ENCODE measurements at places on chromosomes 7 and 10.

DNA sequence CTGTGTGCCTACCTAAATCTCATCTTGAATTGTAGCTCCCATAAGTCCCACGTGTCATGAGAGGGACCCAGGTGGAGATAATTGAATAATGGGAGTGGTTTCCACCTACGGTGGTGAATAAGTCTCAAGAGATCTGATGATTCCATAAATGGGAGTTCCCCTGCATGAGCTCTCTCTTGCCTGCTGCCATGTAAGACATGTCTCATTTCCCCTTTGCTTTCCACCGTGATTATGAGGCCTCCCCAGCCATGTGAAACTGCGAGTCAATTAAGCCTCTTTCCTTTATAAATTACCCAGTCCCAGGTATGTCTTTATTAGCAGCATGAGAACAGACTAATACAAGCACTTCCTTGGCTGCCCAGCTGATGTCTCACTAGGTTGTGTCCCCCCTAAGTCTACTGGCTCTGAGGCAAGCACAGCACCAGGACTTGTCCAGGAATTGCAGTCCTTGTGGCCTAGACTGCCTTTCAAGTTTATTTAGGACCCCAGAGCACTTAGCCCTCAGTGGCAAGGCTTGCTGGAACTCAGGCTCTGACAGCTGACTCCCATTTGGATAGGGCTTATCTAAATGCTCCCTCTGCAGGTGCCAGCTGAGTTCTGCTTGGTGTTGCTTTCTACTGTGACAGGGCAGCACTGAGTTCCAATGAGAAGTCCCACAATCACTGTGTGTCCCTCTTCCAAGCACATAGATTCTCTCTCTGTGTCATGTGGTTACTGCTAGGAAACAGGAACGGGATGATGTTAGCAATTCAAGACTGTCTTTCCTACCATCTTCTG, 59.0 kb upstream of the TAS2R16 start:
- no peak for DNase-seq

DNA sequence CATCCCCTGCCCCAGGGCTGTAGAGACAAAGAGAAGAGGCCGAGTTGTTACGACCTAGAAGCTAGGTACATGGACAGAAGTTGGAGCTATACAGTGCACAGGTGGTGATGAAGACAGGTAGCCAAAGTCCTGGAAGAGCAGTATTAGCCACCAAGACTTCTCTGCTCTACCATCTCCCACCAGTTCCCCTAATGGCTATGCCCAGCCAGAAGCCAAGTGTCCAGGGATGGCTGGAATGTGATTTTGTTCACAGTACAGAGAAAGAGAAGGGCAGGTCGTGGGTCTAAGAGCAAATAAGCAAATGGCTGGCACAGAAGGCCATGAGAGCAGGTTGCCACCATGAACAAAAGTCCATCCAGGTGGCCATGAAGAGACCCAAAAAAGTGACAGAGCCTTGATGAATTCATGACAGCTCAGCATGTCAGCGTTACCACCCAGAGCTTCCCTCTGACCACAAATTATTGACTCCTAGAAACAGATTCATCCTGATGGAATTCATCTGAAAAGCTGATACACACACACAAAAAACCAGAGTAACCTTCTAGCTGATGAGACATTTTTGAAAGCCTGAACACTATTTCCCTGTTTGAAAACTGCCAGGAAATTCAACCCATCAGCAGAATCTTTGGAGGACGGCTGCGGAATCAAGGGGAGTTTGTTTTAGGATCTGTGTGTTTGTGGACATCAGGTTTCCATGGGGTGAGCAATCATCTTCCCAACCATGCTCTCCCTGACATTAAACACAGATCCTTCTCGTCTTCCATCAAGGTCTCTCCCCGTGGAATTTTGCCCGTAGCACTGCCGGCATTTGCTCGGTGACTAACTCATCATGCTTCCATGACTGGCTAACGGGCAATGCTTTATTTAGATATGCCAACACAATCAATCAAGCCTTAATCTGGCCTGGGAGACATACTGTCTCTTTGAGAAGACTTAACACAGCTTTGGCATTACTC, 906.7 kb upstream of the AUTS2 start:
- DNase-seq, result no peak

GRCh38 chr7:18496341-18496700, 772 bp downstream of the HDAC9 start:
- no peak for DNase-seq

DNA sequence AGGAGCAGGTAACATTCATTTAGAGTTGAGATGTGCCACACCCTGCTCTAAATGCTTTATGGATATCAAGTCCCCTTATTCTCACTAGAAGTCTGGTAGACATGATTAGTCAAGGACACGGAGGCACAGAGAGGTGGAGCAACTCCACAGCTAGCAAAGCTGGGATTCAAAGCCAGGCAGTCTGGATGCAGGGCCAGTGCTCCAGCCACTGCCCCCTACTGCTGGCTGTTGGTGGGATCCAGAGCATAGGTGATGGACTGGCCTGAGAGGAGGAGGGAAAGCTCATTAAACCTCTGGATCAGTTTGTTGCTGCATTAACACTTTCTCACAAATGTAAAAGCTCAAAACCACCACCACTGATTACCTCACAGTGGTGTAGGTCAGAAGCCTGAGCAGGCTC, 22.6 kb upstream of the KBTBD2 start:
- DNase-seq, result no peak

DNA sequence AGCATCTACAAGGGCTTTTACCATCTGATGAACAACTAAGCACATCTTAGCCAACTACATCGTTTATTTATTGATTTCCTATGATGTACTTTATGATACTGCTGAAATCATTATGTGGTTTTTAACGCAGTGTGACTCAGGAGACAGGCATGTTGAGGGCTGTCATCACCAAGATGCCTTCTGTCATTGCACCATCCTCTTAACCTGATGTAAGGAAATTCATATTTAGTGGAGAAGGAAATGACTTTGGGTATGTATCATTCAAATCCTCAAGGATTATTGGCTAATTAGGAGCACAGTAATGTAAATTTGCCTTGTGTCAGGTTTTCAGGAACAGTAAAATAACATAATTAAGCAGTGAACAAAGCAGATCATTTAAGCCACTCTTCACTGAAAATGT, 138.5 kb upstream of the MGMT start:
- DNase-seq, result no peak

GRCh38 chr10:124356701-124357560, 61.8 kb downstream of the OAT start:
- no peak for DNase-seq

DNA sequence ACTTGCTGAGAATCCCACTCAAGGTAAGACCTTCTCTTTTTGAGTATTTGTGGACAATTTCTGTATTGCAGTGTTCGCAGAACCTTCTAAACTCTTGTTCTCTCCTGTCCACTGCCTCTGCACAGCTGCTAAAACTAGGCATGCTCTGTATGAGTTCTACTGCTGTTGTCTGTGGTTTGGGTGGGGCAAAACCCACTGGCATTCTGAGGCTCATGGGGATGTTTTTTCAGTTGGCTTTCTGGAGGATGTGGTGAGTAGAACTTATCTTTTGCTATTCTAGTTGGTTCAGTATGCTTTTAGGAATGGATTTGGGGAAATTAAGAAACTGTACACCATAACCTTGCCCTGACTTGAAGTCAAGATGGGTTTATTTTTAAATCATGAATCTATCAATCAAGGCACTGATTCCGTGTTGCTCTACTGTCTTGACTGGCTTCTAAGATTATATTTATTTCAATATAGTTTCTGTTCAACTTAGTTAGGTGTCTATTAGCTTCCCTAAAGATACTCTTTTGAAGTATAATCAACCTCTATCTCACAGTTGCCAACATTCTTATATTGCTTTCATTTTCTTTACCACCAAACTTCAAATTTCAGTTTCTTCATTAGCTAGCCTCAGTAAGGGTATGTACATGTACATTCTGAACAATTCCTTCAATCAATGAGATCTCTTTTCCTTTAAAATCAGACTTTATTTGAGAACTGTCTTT, 25.0 kb upstream of the C1GALT1 start:
- DNase-seq, result peak; percentile 53
